ENCODE measurements at places on chromosomes 6 and 20.

DNA sequence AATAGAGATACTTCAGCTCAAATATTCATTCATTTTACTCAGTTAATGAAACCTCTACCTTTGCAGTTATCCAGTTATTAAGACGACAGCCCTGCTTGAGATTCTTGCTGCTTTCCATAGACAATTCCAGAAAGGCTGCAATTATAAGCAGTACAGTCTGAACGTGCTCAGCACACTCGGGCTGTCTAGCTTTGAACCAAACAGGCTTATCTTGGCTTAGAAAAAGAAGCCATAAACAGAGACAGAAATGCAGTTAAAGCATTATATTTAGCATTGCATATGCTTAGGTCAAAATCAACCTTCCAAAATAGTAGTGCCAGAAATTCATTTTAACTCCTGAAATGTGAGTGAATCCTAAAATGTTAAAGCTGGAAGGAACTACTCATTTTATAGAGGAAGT, 204.1 kb upstream of the KCNQ5 start:
- no peak for DNase-seq

GRCh38 chr6:44463728-44464450, 76.4 kb downstream of the CDC5L start:
- no peak for DNase-seq

- no peak for DNase-seq
Measured at GRCh38 chr6:121711472-121711871, 276.0 kb downstream of the GJA1 start.

DNA sequence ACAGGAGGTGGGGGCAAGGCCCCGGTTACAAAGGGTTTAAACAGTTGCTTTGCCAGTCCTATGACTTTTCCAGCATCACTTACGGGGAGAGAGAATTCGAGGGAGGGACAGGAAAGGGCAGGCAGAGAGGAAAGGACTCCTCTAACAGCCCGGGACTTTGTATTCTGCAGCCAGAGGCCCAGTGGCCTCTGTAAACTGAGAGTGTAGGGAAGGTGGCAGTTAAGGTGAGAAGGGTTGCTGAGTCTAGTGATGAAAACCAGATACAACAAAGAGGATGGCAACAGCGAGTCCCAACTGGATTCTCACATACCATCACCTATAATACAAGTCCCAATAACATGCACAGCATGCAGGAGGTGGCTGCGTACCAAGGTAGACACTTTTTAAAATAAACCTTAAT, 13.5 kb downstream of the PLAGL2 start:
- DNase-seq, result no peak

GRCh38 chr20:57505979-57506378, 19.0 kb downstream of the CTCFL start:
- no peak for DNase-seq

- no peak for DNase-seq
Measured at GRCh38 chr6:77463861-77464494, 687 bp upstream of the HTR1B start.

GRCh38 chr6:14674867-14675648, 557.5 kb downstream of the CD83 start:
- DNase-seq, result no peak

GRCh38 chr6:156597095-156597494, 180.1 kb upstream of the ARID1B start:
- no peak for DNase-seq

GRCh38 chr6:1054653-1055014, 257.3 kb upstream of the FOXQ1 start:
- no peak for DNase-seq

GRCh38 chr20:63531686-63532448, 5.3 kb downstream of the PTK6 start:
- DNase-seq, result no peak

DNA sequence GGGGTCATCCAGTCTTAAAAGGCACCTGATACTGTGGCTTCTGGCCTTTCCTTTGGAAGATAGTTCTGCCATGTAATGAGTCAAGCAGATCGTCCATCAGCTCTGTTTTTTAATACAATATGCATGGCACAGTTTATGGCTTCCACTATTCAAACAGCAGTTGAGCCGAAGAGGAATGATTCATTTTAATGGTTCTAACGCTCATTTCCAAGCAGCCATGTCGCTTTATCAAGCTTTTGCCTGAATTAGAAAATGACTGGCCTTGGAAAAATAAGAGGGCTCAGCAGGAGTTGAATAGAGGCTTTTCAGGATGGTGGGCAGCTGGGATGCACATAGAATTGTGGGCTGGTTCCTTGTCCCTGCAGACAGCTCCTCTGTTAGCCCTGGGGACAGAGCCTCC, 138.1 kb downstream of the SOBP start:
- DNase-seq, result no peak

- DNase-seq, result no peak
Measured at GRCh38 chr6:55512904-55513303, 66.1 kb downstream of the HMGCLL1 start.

DNA sequence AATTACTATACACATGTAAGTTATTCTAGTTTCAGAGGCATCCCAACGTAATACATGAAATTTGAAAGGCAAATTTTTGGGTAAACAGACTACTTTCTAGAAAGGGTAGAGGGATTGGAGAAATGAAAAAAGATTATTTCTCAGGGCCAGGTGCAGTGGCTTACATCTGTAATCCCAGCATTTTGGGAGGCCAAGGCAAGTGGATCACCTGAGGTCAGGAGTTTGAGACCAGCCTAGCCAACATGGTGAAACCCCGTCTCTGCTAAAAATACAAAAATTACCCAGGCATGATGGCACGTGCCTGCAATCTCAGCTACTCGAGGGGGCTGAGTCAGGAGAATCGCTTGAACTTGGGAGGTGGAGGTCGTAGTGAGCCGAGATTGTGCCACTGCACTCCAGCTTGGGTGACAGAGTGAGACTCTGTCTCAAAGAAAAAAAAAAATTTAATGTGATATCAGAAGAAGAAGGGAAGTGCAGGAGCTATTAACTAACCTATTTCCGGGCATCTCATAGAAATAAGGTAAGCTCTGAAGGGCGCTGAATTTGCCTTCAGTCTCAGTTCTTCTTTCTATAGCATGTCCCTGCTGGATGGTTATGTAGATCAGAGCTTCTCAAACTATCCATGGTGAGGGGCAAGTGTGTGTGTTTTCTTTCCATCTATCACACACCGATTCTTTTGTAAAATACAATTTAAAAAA, 100.3 kb upstream of the MTHFD1L start:
- no peak for DNase-seq

DNA sequence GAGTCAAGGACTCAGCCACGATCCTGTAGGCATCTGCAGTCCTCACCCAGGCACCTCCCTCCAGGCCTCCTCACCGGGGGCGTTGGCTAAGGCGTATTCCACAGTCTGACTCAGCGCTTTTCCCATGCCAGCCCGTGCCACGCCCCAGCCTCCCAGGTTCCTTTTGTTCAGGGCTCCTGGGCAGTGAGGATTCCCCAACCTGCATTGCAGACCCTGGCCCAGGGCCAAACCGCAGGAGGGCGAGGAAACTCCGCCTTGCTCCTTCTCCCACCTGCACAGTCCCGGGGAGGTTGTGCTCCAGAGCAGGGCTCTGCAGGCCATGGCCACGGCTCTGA, 202.8 kb upstream of the CST7 start:
- no peak for DNase-seq

- no peak for DNase-seq
Measured at GRCh38 chr6:158793432-158793831, 25.7 kb downstream of the EZR start.

DNA sequence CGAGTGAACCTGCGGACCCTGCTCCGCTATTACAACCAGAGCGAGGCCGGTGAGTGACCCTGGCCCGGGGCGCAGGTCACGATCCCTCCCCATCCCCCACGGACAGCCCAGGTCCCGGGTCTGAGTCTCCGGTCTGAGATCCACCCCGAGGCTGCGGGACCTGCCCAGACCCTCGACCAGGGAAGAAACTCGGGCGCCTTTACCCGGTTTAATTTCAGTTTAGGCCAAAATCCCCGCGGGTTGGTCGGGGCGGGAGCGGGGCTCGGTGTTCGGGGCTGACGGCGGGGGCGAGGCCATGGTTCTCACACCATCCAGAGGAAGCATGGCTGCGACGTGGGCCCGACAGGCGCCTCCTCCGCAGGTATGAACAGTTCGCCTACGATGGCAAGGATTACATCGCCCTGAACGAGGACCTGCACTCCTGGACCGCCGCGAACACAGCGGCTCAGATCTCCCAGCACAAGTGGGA, 46.9 kb upstream of the TRIM26 start:
- no peak for DNase-seq

GRCh38 chr20:62997417-62998035, 9.2 kb downstream of the BHLHE23 start:
- DNase-seq, result no peak

- no peak for DNase-seq
Measured at GRCh38 chr6:147158881-147159280, 45.3 kb upstream of the STXBP5 start.

GRCh38 chr20:2701671-2702081, 9.1 kb downstream of the EBF4 start:
- no peak for DNase-seq

- no peak for DNase-seq
Measured at GRCh38 chr20:51280047-51280446, 257.1 kb upstream of the KCNG1 start.

DNA sequence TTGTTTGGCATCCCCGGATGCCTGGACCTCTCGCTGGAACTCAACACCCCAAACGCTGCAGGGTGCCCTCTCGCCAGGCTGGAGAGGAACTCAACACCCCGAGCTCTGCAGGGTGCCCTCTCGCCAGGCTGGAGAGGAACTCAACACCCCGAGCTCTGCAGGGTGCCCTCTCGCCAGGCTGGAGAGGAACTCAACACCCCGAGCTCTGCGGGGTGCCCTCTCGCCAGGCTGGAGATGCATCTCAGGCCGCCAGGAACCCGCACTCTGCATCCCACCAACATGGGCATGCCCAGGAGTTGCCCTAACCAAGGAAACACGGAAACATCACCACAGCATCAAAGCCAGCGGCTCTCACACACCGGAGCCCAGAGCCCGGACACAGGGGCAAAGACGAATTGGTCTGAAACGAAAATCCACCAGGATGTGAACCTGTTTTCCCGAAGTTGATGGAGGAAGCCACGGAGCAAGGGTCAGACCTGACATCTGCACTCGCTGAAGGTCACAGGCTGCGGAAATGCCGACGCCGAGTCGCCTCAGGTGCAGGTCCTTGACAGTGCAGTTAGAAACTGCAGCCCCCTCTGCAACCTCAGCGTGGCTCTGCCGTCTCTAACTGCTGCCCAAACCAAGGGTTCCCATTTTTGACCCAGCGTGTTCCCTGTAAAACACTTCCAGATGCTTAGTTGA, 37.5 kb downstream of the DLL1 start:
- no peak for DNase-seq

DNA sequence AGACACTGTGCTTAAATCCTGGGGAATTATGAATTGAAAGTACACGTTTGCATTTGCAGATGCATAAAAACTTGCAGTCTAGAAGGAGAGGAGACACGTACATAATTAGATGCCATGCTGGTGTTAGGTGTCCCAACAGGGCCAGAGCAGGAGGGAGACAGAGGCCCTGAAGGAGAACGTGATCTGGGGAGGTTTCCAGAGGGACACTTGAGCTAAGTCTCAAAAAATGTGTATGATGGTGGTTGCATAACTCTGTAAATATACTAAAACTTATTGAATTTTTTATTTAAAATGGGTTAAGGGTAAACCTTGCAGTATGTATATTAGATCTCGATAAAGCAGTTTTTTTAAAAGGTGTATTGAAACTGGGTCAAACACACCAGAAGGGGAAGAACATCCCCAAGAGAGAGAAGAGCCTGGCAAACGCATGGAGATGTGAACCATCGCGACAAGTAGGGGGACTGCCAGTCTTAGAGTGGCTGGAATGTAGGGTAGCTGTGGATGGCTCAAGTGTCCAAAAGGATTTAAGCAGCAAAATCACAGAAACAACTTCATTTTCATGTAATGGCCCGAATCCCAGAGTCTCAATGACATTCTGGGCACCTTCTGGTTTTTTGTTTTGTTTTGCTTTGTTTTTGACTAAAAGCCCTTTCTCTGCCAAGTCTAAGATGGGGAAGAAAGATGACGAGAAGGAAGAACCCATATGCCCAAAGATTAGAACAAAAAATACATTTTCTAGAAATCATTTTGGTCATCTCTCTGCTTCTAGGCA, 15.3 kb downstream of the TRAF3IP2 start:
- no peak for DNase-seq

DNA sequence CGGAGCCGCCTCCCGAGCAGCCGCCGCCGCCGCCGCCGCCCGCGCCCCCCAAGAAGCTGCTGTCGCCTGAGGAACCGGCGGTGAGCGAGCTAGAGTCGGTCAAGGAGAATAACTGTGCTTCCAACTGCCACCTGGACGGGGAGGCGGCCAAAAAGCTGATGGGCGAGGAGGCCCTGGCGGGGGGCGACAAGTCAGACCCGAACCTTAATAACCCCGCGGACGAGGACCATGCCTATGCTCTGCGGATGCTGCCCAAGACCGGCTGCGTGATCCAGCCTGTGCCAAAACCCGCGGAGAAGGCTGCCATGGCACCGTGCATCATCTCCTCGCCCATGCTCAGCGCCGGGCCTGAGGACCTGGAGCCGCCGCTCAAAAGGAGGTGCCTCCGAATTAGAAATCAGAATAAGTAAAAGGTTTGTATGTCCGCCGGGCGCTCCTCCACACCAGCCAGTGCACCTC, 145.2 kb downstream of the SOBP start:
- DNase-seq, result no peak

DNA sequence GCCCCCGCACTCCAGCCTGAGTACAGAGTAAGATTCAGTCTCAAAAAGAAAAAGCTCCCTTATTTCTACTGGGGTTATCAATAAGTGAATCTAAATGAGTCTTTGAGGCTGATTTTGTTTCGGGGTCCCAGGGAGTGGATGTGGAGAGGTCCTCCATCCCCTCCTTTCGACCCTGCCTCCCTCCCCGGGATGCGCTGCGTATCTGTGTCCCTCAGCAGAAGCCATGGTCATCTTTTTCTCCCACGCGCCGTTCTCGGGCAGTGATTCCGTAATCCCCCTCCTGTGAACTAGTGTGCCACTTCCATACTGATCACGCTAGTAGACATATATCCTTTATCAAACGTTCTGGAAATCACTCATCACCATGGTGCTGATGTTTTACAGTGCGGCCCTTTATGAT, 152.9 kb downstream of the CDH4 start:
- DNase-seq, result no peak

DNA sequence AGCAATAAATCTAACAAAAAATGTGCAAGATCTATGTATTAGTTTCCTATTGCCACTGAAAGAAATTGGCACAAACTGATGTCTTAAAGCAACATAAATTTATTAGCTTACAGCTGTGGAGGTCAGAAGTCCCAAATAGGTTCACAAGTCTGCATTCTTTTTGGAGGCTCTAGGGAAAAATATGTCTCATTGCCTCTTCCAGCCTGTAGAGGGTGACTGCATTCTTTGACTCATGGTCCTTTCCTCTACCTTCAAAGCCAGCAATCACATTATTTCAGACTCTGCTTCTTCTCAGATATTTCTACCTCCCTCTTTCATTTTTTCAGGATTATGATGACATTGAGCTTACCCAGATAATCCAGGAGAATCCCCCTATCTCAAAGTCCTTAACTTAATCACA, 1531.1 kb downstream of the KHDRBS2 start:
- no peak for DNase-seq

Measured in stimulated activated CD8-positive, alpha-beta memory T cell treated with anti-CD3 and anti-CD28 coated beads, Interleukin-15, amount 100 ng/mL, for 48 hours (primary cell).